ENCODE measurements at places on chromosomes 2 and 18.

- no peaks in the 10 kb centered on the region for H3K36me3 ChIP-seq
- H3K27ac ChIP-seq: no peak overlapping the region
- no peak for DNase-seq
- no peak overlapping the region for H3K4me3 ChIP-seq
- no peaks in the 10 kb centered on the region for H3K4me1 ChIP-seq
Measured at GRCh38 chr18:67410075-67411070, 106.1 kb downstream of the DSEL start.

DNA sequence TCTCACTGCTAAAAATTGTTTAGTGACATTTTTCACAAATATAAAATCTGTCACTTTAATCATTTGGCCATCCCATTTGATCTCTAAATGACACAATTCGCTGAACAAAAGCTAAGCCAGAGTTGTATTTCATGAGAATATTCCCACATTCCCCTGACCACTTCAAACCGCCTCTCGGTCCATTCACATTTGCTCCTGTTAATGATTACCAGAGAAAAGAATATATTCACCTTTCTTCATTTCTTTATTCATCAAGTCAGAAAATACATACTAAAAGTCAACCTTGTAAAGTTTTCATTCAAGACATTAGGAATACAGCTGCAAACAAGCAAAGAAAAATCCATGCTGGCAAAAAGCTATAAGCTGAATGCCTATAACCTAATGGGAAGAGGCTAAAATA is 225.5 kb downstream of the DOK6 start:
- no peak for DNase-seq
- no peaks in the 10 kb centered on the region for H3K27me3 ChIP-seq
- H3K4me1 ChIP-seq: no peaks in the 10 kb centered on the region

DNA sequence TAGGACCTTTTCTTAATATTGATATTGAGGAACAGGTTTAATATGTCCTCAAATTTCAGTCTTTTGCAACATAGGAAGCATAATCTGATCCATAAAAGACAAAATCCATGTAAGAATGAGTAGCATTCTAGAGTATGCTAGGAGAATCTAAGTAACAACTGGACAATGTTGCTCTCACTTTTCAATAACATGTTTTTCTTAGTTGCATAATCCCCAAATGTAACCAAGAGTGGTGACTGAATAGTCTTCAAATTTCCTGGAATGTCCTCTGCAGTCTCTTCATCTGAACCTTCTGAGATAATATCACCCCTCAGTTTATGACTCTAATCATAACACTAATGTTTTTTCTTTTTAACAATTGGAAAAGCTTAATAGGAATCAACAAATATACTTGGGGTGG is 110.0 kb upstream of the ZEB2 start:
- no peaks in the 10 kb centered on the region for H3K4me1 ChIP-seq
- no peak overlapping the region for H3K4me3 ChIP-seq
- no peak overlapping the region for H3K27ac ChIP-seq
- DNase-seq: no peak
- H3K36me3 ChIP-seq: no peaks in the 10 kb centered on the region
- H3K27me3 ChIP-seq: no peaks in the 10 kb centered on the region

- no peaks in the 10 kb centered on the region for H3K4me1 ChIP-seq
- no peaks in the 10 kb centered on the region for H3K36me3 ChIP-seq
- no peak overlapping the region for H3K4me3 ChIP-seq
- no peak overlapping the region for H3K27ac ChIP-seq
Measured at GRCh38 chr2:237490009-237490711, 3.1 kb downstream of the MLPH start.

DNA sequence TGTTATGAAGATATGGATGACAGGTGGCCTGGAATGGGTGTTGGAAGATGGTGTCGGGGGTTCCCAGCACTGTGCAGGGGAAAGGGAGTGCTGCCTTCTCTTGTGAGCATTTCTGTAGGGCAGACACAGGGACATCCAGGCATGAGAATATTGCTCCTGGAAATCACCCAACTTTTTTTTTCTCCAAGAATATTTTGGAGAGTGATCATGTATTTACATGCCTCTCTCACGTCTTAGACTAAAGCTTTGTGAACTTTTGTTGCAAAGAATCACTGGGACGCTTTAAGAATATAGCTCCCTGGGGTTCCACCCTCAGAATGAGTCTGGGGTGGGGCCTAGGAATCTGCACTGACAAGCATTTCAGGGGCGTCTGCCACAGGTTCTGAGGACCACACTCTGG is 68.7 kb downstream of the VWA3B start:
- H3K4me3 ChIP-seq: no peak overlapping the region
- H3K27me3 ChIP-seq: no peaks in the 10 kb centered on the region
- H3K27ac ChIP-seq: no peak overlapping the region

DNA sequence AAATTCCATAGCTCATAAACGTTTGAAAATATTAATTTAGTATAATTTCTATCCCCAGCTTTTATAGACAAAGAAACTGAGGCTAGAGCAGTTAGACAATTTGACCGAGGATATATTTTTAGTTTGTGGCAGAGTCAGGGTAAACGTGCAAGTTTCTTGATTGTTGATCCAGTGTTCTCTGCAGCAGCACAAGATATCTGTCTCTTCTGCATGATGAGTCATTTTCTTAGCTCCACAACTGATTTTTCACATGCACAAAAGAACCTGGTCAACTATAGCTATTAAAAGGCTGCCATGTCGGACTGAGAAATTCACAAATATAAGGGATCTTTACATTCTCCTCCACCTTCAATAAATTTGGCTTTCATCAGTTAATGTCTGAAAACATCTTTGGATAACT is 143.4 kb upstream of the CYP26B1 start:
- no peaks in the 10 kb centered on the region for H3K27me3 ChIP-seq
- no peak for DNase-seq
- H3K4me3 ChIP-seq: no peak overlapping the region
- H3K36me3 ChIP-seq: no peaks in the 10 kb centered on the region
- no peaks in the 10 kb centered on the region for H3K4me1 ChIP-seq

GRCh38 chr2:214574084-214574781 is 163.4 kb downstream of the VWC2L start:
- no peaks in the 10 kb centered on the region for H3K4me1 ChIP-seq
- no peak overlapping the region for H3K27ac ChIP-seq
- H3K36me3 ChIP-seq: no peaks in the 10 kb centered on the region
- DNase-seq: no peak
- H3K4me3 ChIP-seq: no peak overlapping the region

- H3K36me3 ChIP-seq: no peaks in the 10 kb centered on the region
- H3K27me3 ChIP-seq: no peaks in the 10 kb centered on the region
- H3K4me1 ChIP-seq: no peaks in the 10 kb centered on the region
Measured at GRCh38 chr2:238506371-238507068, 79.8 kb downstream of the ASB1 start.

DNA sequence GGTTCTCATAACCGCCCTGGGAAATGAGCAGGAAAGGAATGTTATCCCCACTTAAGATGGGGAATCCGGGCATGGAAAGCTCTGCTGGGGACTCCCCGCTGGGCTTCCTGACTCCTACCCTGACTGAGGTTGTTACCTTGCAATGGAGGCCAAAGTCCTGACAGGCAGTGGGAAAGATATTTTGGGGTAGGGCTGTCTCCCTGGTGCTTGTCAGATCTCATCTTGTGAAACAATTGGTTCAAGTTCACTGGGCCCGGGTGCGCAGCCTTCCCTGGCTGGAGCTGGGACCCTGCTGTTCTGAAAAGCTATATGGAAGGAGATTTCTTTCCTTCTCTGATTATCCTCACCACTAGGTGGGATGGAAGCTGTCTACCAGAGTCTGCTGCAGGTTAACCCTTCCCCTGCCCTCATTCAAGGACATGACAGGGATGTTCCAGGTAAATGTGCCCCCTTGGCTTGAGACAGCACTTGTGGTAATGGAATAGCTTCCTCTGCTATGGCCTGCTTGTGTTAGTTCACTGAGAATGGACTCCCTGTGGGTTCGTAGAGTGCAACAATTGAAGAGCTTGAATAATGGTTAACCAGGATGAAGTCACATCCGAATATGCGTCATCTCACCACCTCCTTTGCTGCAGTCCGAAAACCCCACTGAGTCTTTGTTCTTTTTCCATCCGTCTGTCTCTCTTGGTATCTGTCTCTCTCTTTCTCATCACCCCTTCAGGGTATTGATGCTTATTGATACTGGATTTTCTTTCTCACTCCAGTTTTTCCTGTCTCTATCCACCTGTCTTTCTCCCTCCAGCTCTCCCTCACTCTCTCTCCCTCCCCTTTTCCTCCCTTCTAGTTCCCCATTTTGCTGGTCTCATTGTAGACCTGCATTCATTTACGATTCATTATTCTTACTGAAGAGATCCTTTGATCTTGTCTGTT is 67.8 kb upstream of the EPAS1 start:
- peak; percentile 73 for DNase-seq
- peak overlapping the region; percentile 19 for H3K27ac ChIP-seq
- H3K4me3 ChIP-seq: no peak overlapping the region
- H3K36me3 ChIP-seq: no peaks in the 10 kb centered on the region

- H3K4me3 ChIP-seq: no peak overlapping the region
- no peak overlapping the region for H3K27ac ChIP-seq
- H3K4me1 ChIP-seq: peaks cover 11% of the 10 kb centered on the region
- DNase-seq: peak; percentile 65
- H3K27me3 ChIP-seq: peaks cover 12% of the 10 kb centered on the region
- no peaks in the 10 kb centered on the region for H3K36me3 ChIP-seq
Measured at GRCh38 chr2:41836948-41837347, 210.9 kb upstream of the PKDCC start.

GRCh38 chr2:100274566-100275199 is 47.6 kb downstream of the LONRF2 start:
- no peaks in the 10 kb centered on the region for H3K36me3 ChIP-seq
- H3K4me1 ChIP-seq: peaks cover 5% of the 10 kb centered on the region
- no peak for DNase-seq

- H3K4me1 ChIP-seq: no peaks in the 10 kb centered on the region
- DNase-seq: no peak
- H3K27me3 ChIP-seq: peaks cover 2% of the 10 kb centered on the region
- no peaks in the 10 kb centered on the region for H3K36me3 ChIP-seq
Measured at GRCh38 chr2:127012215-127012614, 94.7 kb downstream of the BIN1 start.

DNA sequence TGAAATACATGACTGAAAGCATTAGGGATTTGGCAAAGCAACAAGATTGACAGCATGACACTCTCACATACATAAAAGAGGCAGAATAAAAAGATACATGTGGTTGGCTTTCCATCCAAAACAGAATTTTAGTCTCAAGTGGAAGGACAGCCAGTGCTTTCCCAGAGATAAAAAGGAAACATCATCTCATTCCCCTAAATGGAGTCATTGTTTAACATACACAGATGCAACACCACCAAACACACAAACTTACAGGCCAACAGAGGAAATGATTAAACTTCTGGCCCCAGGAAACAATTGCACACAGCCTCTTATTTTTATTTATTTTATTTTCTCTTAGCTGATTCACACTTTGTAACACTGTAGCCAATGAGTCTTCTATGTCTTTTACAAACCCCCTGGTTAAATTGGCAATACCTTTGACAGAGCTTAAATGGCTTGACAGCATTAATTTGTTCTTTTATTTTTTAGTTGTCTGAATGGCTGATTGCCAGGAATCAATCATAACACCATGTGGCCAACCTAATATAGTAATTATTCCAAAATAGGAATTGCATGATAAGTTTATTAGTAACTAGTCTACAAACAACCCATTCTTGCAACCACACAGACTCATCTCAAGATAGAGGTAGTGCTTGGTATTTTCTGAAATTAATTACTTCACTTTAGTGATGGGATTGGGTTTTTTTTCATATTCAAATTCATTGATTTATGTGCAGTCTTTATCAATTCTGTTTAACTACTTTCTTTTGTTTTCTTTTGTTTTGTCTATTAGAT is 190.5 kb downstream of the RND3 start:
- H3K4me1 ChIP-seq: no peaks in the 10 kb centered on the region
- H3K27ac ChIP-seq: no peak overlapping the region
- no peak overlapping the region for H3K4me3 ChIP-seq
- no peaks in the 10 kb centered on the region for H3K36me3 ChIP-seq

GRCh38 chr18:22094358-22094734 is 75.0 kb upstream of the GATA6 start:
- no peak for DNase-seq
- H3K27ac ChIP-seq: no peak overlapping the region
- H3K4me3 ChIP-seq: no peak overlapping the region
- H3K4me1 ChIP-seq: no peaks in the 10 kb centered on the region
- no peaks in the 10 kb centered on the region for H3K27me3 ChIP-seq
- H3K36me3 ChIP-seq: no peaks in the 10 kb centered on the region

- no peaks in the 10 kb centered on the region for H3K36me3 ChIP-seq
- no peaks in the 10 kb centered on the region for H3K4me1 ChIP-seq
- no peaks in the 10 kb centered on the region for H3K27me3 ChIP-seq
Measured at GRCh38 chr2:11914455-11914854, 168.0 kb downstream of the LPIN1 start.

GRCh38 chr18:10559553-10560451 is 34.0 kb downstream of the NAPG start:
- H3K4me1 ChIP-seq: peaks cover 7% of the 10 kb centered on the region
- peaks cover 15% of the 10 kb centered on the region for H3K36me3 ChIP-seq
- no peak overlapping the region for H3K4me3 ChIP-seq
- no peak for DNase-seq
- no peak overlapping the region for H3K27ac ChIP-seq
- no peaks in the 10 kb centered on the region for H3K27me3 ChIP-seq

GRCh38 chr18:32695534-32695933 is 77.3 kb downstream of the KLHL14 start:
- H3K27me3 ChIP-seq: no peaks in the 10 kb centered on the region
- no peaks in the 10 kb centered on the region for H3K36me3 ChIP-seq
- H3K4me1 ChIP-seq: no peaks in the 10 kb centered on the region
- no peak overlapping the region for H3K27ac ChIP-seq
- DNase-seq: no peak

DNA sequence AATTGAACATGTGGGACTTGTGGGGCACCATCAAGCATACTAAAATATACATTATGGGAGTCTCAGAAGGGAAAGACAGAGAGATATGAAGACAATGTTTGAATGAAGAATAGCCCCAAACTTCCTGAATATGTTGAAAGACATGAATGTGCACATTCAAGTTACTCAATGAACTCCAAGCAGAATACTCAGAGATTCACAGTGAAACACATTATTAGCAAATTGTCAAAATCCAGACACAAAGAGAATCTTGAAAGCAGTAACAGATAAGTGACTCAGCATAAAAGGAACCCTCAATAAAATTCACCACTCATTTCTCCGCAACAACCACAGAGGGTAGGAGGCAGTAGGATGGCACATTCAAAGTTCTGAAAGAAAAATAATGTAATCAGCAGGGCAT is 8.8 kb downstream of the C2orf92 start:
- H3K36me3 ChIP-seq: no peaks in the 10 kb centered on the region
- H3K27ac ChIP-seq: no peak overlapping the region
- no peak for DNase-seq
- H3K27me3 ChIP-seq: no peaks in the 10 kb centered on the region
- H3K4me3 ChIP-seq: no peak overlapping the region

DNA sequence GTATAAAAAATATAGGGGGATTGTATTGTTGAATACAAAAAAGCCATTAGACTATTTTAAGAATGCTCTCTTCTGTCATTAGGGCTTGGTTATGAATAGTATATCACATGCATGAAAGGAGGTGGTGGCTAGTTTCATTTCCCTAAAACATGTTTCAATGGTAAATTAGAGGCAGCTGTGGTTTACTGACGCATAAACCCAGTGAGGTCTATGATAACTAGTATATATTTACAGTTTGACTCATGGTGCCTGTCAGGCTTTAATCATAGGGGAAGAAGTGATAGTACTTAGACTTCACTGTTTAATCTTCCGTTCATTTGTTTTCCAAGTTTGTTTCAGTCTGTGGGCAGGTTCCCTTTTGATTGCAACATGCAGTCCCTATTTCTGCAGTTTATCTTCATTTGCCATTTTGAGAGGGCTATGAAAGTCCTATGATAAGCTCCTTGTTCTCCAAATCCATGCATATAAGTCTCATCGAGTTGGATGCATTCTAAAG is 55.1 kb upstream of the MAP4K3 start:
- DNase-seq: no peak
- H3K36me3 ChIP-seq: no peaks in the 10 kb centered on the region
- no peaks in the 10 kb centered on the region for H3K27me3 ChIP-seq
- H3K27ac ChIP-seq: peak overlapping the region; percentile 72
- H3K4me1 ChIP-seq: no peaks in the 10 kb centered on the region
- H3K4me3 ChIP-seq: no peak overlapping the region

Data from natural killer cell (primary cell).